ENCODE measurements at places on chromosomes 7 and 10. TPM values are rescaled to one million over a fixed set of nuclear protein-coding genes. Genes with fewer than 3 reads are reported as not detected.

DNA sequence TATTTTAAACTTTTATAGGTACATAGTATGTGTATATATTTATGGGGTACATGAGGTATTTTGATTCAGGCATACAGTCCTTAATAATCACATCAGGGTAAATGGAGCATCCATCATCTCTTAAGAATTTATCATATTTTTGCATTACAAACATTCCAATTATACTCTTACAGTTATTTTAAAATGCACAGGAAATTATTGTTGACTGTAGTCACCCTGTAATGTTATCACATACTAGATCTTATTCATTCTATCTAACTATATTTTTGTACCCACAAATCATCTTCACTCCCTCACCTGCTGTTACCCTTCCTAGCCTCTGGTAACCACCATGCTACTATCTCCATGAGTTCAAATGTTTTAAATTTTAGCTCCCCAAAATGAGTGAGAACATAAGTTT is 56.3 kb upstream of the FAM3C start:
- DNase-seq, result no peak

DNA sequence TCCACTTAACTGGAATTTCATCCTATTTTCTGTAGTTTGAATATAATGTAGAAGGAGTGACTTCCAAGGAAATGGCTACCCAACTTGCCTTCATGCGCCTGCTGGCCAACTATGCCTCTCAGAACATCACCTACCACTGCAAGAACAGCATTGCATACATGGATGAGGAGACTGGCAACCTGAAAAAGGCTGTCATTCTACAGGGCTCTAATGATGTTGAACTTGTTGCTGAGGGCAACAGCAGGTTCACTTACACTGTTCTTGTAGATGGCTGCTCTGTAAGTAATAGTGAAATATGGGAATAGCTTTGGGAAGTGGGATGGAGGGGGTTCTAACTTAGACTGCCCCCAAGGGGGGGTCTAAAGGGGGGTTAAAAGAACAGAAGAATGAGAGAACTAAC is 34.5 kb downstream of the COL1A2 start:
- no peak for DNase-seq

DNA sequence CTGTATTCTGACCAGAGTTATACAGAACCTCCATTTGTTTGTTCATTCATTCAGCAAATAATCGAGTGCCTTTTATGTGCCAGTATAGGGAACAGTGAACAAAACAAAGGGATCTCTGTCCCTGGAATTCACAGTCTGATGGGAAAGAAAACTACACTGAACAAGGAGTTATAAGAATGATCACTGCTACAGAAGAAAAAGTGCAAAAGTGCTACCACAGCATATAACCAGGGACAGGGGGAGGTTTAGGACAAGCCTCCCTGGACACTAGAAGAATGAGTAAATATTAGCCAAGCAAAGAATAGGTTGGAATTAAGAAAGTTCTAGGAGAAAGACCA is 4.2 kb downstream of the CLDN12 start:
- DNase-seq, result no peak

- DNase-seq, result no peak
Measured at GRCh38 chr7:133556553-133556952, 303.7 kb downstream of the EXOC4 start.

DNA sequence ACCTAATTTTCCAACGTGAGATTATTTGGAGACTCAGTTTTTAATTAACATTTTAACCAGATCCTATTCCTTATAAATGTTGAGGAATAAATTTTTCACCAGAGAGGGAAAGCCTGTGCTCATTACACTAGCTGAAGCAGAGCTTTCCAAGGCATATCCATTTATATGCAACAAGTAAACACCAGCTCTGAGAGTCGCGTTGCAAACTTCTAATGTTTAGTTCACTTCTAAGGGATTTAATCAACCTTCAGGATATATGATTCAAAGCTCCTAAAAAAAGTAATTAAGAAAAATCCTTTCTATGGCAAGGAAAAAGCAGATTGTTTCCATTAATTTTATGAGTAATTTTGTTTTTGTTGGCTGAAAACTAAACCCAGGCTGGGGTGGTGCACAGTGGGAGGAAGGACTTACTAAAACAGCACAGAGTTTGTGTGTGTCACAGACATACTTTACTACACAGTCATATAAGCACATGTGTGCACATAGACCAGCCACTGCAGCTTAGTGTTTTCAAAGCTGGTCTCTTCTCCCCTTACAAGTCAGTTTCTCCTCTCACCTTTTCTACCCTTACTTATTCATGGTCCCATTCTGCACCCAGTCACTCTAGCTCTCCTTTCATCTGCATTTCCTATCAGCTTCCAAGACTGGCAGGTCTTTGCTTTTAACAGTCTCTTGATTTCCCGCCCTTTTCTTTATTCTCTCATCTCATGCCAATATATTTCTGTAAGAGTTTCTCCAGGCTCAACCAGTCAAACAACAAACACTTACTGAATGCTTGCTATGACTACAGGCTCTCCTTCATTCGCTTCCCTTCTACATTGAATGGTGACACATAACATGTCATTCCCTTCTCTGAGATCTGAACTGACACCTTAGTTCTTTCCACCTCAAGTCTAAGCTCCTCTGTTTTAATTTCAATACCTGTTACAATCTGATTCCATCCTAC is 81.1 kb upstream of the FZD1 start:
- peak; percentile 81 for DNase-seq

DNA sequence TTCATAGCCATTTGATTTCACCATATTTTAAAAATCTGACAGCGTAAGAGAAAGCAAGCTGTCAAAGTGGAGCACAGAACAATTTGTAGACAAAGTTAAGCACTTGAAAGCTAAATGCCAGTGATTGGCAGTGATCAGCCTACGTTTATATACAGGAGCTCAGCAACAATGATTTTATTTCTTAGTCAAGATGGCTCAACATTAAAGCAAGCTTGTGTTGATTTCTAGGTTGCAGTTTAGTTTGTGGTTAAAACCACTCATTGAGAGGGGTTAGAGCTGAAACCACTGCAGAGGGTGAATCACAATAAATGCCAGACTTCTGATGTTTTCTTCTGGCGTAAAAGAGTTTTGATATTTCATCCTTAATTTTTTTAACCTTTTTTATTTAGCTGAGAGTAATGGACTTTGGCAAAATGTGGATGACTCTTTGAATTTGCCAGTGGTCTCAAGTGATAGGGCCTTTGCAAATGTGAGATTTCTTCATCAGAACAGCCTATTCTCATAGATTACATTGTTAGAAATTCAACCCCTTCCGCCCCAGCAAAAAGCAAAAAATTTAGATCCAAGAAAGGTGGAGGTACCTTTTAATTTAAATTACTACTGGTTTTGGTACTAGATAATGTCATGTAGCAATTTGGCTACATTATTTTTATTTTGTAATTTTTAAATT is 73.8 kb downstream of the SHOC2 start:
- DNase-seq, result peak; percentile 71

DNA sequence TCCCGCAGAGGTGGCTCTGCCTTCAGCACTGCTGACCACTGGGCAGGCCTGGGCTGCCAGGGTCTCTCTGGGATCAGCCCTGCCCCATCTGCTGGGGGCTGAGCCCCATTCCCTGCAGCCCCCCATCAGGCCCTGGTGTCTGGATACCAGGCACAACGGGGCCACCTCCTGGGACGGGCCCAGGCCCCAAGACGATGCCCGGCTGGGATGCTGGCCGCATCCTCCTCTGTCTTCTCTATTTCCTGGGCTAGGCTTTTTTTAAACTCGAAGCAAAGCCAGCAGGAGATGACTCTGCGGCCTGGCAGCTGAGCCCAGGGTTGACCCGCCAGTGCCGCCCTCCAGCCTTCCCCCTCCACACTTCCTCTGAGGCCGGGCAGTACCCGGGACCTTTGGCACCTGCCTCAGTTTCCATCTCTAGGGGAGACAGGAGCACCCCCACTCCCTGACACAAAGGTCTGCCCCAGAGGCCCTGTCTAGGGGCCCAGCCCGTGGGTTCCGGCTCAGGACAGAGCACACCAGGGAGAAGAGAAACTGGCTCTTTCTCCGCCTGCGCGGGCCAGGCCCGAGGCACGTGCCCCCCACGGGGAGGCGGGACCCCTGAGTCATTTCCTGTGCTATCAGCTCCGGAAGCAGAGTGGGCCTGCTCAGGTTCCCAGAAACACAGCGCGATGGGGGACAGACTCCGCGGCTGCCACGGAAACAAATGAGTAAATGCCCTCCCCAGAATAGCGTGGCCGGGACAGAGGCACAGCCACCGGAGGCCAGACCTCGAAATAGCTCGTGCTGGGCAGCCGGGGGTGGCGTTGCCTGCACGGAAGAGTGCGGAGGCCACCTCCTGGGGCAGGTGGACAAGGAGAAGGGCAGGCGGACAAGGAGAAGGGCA is 84.6 kb upstream of the PDGFA start:
- no peak for DNase-seq

GRCh38 chr7:151315038-151315655 is 26.5 kb upstream of the NUB1 start:
- DNase-seq, result peak; percentile 38

DNA sequence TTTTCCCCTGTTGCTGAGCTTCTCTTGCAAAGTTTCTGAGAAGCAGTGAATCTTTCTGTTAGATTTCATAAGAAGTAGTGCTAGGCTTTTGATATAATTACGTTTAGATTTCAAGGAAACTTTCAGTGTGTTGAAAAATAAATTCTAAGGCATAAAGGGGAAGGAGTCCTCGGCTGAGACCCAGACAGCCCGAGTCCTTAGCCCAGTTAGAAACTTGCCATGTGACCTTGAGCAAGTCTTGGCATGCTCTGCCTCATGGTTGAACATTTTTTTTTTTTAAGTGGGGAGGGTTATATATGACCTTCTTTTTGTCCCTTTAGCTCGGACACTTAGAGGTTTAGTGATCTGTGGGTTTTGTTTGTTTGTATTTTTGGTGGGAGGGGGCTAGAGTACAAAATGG is 117.5 kb downstream of the TCF7L2 start:
- DNase-seq, result peak; percentile 59

DNA sequence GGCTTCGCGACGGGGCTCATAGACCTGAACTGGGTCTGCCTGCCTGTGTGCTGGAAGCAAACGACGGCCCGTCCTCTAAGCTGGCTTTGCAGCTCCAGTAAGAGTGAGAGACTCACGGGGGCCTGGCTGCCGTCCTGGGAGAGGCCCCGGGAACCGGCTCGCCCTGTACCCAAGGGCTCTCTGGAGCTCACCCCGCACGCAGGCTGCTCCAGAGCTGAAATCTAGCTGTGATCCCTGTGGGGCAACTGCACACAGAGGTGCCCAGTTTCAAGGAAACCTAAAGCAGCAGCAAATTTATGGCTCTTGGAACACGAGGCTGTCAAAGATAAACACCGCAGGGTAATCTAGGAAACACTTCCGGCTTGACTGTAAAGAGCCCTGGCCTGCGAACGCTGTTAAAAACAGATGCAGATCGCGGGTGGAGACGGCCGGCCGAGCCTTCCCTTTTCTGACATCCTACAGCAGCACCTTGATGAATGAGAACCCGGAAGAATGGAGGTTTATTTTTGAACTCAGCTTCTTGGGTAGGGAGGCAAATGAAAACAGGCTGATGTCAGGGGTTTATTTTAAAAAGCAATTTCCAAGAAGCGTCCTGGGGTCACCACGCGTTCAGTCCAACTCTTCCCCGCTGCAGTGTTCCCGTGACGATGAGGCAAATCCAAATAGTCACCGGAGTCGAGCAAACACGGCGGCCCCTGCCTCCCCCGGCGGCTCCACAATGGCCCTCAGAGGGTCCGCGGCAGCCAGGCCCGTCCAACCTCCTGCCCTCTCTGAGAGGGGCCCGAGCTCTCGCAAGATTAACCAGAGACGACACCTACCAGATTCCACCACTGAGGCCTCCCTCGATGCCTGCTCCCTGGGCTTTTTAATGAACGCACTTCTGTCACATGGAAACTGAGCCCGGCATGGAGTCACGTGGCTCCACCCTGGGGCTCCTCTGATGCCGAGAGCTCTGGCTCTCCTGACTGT is 29.6 kb downstream of the AMZ1 start:
- DNase-seq, result peak; percentile 13

- peak; percentile 48 for DNase-seq
Measured at GRCh38 chr10:132223156-132223590, 36.4 kb downstream of the DPYSL4 start.

GRCh38 chr7:4029941-4030340 is 652.2 kb upstream of the FOXK1 start:
- DNase-seq, result no peak

GRCh38 chr7:116340201-116340847 is 130.0 kb downstream of the TES start:
- DNase-seq, result peak; percentile 76

GRCh38 chr10:102814873-102815661 is 22.1 kb downstream of the CYP17A1 start:
- peak; percentile 68 for DNase-seq

DNA sequence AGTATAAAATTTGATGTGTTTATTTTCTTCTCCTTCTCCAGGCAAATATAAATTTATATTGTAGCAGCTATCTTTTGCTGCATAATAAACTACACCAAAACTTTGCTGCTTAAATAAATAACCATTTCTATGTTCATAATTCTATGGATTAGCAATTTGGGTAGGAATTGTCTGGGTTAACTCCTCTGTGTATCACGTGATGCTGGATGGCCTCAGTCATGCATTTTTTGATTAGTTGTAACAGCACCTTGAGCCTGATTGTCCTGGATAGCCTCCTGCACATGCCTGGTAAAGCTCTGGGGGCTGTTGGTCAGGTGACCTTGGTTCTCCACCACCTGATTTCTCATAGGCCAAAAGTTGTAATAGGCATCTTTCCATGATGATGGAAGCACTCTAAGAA is 572.9 kb downstream of the ETV1 start:
- DNase-seq, result no peak

DNA sequence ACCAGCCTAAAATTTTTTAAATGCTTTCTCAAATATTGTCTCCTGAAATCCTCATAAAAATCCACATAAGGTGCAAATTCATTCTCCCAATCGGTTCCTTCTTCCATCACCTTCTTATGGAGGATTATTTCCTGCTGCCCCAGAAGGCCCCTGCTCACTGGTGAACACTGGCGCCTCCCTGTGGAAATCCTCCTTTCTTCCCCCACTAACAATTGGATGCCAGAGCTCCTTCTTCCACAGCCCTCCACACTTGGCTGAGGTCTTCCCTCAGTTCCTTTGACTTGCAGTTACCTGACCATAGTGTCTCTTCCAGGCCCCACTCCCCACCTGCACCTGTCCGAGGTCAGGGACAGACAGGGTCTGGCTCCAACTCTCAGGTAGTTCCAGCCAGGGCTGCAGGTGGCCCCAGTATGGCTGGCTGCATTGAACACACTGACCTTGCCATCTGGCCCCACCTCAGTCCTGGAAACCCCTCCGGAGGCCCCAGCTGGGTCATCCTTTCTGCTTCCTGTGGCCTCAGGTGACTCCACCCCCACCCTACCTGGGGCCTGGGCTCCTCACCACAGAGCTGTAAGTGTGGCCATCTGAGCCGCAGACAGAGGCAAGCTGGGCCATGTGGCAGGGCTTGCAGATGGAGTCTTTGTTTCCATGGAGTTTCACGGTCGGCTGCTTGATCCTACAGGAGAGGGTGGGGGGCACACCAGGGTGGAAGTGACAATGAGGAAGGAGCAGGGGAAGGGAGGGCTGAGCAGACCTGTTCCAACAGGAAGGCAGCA is 18.4 kb downstream of the SPOCK2 start:
- DNase-seq, result no peak

GRCh38 chr10:103841519-103841918 is 13.9 kb downstream of the SH3PXD2A start:
- DNase-seq, result no peak

GRCh38 chr7:36315309-36315944 is 74.2 kb upstream of the ANLN start:
- peak; percentile 12 for DNase-seq

RHOBTB1 gene
- 3.5 TPM for total RNA-seq

CACNB2 gene
- 0.13 TPM for total RNA-seq

TMEM270 gene
- total RNA-seq, result not detected

CCL24 gene
- not detected for total RNA-seq

PVRIG gene
- total RNA-seq, result not detected

ADRB1 gene
- total RNA-seq, result 1.8 TPM

SORCS1 gene
- not detected for total RNA-seq

LOXL4 gene
- total RNA-seq, result 0.13 TPM

ASZ1 gene
- total RNA-seq, result not detected

BTBD16 gene
- 0.26 TPM for total RNA-seq

TRUB1 gene
- 26.6 TPM for total RNA-seq
